ENCODE measurements at places on chromosomes 4 and X. TPM values are rescaled to one million over a fixed set of nuclear protein-coding genes. Genes with fewer than 3 reads are reported as not detected.

DNA sequence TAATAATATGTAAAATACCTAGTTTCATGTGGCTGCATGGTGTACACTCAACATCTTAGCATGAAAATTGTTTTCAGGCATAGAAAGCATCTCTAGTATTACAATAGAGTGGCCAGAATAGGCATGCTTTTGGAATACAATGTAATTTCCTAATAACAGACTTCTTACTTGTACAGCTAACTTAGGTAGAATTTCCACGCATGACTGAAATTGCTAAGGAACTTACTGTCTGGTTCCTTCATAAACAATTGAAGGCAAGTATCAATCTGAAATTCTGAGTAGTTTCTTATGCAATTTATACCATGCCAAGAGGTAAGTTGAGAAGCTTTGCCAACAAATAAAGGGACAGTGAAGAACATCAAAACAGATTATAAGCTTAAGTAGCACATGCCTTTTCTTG lies 26.7 kb downstream of the SULT1E1 start:
- no peak for DNase-seq

GRCh38 chrX:70433848-70434351 lies 10.7 kb upstream of the DLG3 start:
- DNase-seq, result peak; percentile 65

XG gene
- under 0.01 TPM for total RNA-seq

C4orf36 gene
- 0.54 TPM for total RNA-seq

TMEM47 gene
- total RNA-seq, result not detected

DNA sequence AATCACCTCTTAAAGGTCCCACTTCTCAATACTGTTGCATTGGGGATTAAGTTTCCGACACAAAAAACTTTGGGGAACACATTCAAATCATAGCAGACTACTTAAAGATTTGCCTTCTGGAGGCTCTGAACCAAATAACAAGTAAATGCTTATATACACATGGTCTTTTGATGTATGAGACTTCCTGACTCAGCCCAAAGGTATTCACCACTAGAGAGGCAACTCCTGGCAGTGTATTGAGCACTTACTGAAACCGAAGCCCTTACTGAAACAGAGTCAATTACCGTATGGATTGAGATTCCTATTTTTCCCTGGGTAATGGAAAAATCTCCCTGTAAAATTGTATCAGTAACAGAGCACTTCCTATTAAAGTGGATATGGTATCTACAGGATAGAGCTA lies 45.4 kb downstream of the ZCCHC13 start:
- no peak for DNase-seq

- no peak for DNase-seq
These were observed 127.2 kb upstream of the GPC4 start for GRCh38 chrX:133542476-133542875.

DNA sequence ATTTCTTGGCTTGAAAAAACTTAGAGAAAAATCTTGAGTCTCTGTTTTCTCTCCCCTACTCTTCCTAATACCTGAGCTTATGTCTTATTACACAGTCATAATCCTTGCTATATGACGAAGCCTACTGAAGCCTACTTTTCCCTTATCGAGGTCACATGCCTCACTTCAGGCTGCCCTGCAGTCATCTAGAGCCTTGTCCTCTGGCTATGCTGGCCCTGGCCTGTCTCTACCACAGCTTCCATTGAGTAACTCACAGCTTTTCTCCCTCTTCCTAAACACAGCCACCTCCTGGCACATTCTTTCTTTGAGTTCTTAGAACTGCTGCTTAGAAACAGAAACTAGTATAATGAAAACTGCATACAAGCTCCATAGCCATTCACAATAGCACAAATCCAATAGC lies 1698.3 kb downstream of the STIM2 start:
- no peak for DNase-seq

CSAG1 gene
- not detected for total RNA-seq

GRCh38 chr4:36165631-36166005 lies 78.7 kb downstream of the ARAP2 start:
- no peak for DNase-seq

KLHL13 gene
- 10.0 TPM for total RNA-seq

GRCh38 chr4:175514174-175514573 lies 297.9 kb downstream of the GPM6A start:
- no peak for DNase-seq

DNA sequence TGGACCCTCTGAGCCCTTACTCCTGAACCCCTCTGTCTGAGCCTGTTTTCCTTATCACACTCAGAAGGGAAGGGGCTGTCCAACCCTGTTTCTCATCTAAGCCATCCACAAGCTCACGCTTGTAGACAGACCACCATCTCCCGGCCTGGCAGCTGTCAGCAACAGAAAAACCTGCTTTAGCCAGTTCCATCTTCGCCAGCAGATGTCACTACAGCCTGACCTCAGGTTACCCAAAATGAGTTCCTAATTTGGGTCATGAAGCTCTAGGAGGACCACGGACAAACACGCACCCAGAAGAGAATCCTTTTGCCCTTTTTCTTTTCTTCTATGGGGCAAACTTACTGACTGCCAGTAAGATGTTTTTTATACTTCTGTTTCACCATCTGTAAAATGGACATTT lies 445.4 kb downstream of the BCOR start:
- DNase-seq, result peak; percentile 37

- no peak for DNase-seq
These were observed 67.3 kb downstream of the ASB9 start for GRCh38 chrX:15202454-15203177.

DNA sequence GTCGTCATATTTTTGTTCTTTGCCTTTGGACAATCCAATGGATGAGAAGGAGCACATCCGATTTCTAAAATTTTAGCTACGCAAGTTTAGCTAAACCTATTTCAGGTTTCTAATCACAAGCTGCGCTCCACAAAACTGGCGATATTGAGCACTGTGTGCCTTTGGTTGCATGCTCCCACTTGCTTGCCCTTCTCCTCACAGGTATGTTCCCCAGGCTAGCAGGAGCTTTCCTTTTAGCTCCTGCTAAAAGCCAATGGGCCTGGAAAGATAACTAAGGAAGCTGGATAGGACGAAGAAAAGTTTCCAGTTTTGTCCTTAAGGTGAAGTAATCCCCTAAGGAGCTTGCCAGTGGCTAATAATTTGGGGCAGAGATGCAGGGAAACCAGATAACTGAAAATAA lies 975.2 kb downstream of the FSTL5 start:
- no peak for DNase-seq

DNA sequence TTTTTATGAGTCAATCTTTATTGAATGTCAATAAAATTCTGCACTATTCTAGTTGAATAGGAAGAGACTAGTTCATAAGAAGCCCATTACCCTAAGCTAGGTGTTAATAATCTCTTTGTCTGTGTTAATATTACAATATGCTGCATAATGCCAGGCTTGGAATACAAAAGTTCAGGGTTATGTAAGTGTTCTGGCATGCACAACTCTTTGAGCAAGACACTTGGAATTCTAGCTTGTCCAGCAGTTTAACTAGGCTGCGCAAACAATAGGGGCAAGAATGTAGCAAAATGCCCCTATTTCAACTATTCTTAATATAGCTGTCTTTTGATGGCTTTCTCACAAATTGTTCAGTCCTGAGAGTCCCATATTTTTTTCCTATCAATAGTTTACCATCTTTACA lies 31.3 kb upstream of the ETNPPL start:
- DNase-seq, result no peak

DNA sequence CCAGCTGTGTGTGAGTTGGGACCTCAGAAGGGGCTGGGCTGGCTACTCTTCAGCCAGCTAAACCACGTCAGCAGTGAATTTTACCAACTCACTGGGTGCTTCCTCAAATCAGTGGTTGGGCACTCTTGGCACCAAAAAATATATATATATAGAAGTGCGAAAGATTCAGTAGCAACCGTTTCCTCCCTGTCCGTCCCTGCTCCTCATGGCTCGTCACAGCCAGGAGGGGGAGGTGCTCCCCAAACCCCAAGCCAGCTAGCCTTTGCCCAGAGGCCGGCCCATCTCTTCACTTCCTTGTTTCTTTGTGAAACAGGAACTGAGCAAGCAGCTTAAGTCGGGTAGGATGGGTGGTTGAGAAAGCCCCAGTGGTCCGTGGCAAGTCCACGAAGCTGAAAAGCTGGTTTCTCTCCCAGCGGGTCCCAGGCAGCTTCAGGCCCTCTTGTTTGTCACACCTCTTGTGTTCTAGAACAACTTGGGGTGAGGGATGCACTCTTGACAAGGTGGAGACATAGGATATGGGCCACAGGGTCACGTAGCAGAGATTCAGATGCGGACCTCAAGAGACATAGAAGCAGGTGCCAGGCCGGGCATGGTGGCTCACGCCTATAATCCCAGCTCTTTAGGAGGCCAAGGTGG lies 6.8 kb upstream of the SASH3 start:
- no peak for DNase-seq

SH3RF1 gene
- total RNA-seq, result 12.1 TPM

- no peak for DNase-seq
These were observed 20.2 kb upstream of the MAP3K15 start for GRCh38 chrX:19535476-19535875.

ETDB gene
- not detected for total RNA-seq

- peak; percentile 37 for DNase-seq
These were observed 531 bp downstream of the DGKQ start for GRCh38 chr4:972651-973424.

- no peak for DNase-seq
These were observed 12.2 kb downstream of the GK2 start for GRCh38 chr4:79395841-79396240.

- DNase-seq, result no peak
These were observed 9.6 kb upstream of the RUFY3 start for GRCh38 chr4:70712150-70712549.

HMGN5 gene
- total RNA-seq, result 0.54 TPM

- DNase-seq, result peak; percentile 84
These were observed 14.2 kb downstream of the EFNB1 start for GRCh38 chrX:68842781-68843581.

GRCh38 chr4:128284317-128284716 lies 3.3 kb downstream of the PGRMC2 start:
- no peak for DNase-seq

SOWAHD gene
- total RNA-seq, result 3.5 TPM

ZNF595 gene
- 7.0 TPM for total RNA-seq

CTAG1B gene
- not detected for total RNA-seq

DNA sequence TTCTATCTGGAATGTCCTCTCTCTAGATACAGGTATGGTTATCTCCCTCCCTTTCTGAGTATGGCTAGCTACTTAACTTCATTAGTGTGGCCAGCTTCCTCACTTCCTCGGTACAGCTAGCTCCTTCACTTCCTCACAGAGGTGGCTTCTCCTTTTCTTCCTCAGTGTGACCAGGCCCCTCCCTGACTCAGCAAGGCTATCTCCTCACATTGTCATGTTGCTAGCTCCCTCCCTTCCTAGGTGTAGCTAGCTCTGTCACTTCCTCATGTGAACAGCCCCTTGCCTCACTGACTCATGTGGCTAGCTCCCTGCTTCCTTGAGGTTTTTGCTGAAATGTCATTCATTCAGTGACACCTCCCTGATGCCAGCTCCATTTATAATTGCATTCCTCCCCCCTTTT lies 67.3 kb upstream of the DDIT4L start:
- no peak for DNase-seq

DNA sequence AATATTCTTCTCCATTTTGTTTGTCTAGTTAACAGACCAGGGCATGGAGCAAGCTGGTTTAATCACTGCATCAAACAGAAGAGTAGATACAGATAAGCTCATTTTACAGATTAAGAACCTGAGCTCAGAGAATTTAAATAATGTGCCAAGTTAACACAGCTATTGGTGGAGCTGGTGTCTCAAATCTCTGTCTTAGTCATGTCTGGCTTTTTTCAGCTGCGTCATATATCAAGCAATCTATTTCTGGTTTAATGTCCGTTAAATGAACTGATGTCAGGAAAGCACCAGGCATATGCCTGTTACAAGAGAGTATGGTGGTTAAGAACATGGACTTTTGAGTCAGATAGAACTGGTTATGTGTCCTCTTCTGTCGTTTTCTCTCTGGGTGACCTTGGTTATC lies 79.8 kb upstream of the ADGRA3 start:
- DNase-seq, result no peak

F8 gene
- total RNA-seq, result 1.1 TPM

DNA sequence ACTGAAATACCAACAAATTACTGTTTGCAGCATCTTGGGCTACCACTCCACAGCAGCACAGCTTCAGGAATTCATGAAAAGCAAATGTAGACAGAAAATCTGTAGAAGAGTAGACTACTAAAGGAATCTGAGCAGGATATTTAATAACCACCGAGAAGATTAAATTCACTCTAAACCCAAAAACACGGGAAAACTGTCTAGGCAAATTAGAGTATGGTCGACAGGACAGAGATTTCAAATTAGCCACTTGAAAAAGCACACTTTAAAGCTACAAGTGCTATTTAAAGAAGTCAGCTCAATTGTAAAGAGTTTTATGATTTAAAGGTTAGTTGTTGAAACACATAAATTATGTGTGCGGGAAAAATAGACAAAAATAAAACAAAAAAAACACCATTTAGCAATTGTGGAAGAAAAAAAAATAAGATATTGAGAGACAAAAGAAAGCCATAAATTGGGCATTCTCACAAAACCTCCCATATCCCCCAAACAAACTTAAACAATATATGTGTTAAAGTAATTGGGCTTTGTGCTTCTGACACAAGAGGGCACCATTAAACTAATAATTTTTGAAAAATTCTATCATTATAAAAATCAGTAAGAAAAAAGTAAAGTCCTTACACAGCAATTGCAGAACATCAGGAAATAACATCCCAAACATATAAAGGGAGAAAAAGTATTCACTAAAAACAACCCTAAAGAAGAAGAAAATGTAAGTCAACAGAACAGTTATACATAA lies 880.8 kb downstream of the TECRL start:
- DNase-seq, result no peak

FHIP1A gene
- total RNA-seq, result under 0.01 TPM

DNA sequence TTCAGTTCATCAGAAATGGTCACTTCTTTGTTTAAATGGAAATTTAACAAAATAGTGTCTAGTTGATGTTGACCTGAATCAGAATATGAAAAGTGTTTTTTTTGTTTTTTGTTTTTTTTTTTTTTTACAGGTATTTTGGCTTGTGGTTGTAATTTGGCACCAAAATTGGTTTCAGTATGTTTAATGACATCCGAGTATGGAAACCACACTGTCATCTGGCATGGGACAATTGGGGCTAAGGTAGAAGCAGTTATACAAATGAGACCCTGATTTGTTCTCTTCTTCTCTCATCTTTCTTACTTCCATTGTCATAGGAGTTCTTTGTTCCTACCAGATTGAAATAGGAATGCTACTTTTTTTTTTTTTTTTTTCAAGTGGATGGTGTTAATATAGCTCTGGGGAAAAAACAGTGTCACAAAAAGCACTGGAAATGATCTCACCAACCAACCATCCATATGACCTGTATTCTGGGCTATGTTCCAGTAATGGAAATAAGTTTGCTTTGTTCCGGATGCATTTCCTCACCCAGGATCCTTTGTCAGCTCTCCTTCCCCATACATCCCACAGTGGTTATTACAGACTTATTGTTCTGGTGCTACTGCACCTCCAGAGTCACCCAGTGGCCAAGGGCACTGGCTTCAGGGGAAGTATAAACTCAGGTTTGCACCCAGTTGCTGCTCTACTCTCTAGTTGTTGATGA lies 95.8 kb downstream of the ATXN3L start:
- DNase-seq, result no peak

- DNase-seq, result no peak
These were observed 93.8 kb downstream of the MBNL3 start for GRCh38 chrX:132395026-132395425.

- no peak for DNase-seq
These were observed 238.5 kb downstream of the RASL11B start for GRCh38 chr4:53100501-53101190.
